ENCODE measurements at places on chromosomes 11 and 22.

- no peak for DNase-seq
Observed at GRCh38 chr11:61923166-61924063, 6.0 kb upstream of the RAB3IL1 start.

GRCh38 chr11:31986201-31986889, 104.5 kb upstream of the RCN1 start:
- no peak for DNase-seq

GRCh38 chr11:94472916-94473799, 20.5 kb downstream of the MRE11 start:
- DNase-seq, result no peak

- DNase-seq, result no peak
Observed at GRCh38 chr11:44483919-44484610, 81.4 kb upstream of the CD82 start.

GRCh38 chr11:19951558-19952115, 208.6 kb downstream of the DBX1 start:
- DNase-seq, result no peak

DNA sequence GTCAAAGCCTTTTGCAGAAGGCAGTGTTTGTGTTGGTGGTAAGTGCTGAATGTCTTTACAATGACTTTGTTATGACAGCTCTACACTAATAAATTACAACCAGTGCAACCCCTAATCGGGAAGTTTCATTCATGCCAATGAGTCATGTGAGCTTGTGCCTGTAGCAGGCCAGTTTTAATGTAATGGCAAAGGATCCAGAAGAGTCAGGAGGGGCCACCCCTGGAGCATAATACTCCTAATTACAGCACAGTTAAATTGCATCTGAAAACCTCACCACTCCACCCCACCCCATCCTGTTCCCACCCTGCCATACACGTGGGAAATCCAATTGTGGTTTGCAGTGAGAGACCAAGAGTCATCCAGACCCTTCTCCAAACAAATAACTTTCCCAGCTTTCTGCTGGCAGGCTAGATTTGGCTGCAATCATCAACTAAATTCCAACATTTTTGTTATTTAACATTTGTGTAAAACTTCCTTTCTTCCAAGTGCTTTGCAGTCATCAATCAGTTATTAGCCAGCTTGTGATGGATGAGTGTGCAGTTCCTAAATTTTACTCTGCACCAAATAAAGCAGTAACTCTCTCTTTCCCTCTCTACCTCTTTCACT, 277.3 kb upstream of the FAT3 start:
- peak; percentile 75 for DNase-seq

GRCh38 chr11:29527391-29527936, 489.4 kb downstream of the KCNA4 start:
- no peak for DNase-seq

DNA sequence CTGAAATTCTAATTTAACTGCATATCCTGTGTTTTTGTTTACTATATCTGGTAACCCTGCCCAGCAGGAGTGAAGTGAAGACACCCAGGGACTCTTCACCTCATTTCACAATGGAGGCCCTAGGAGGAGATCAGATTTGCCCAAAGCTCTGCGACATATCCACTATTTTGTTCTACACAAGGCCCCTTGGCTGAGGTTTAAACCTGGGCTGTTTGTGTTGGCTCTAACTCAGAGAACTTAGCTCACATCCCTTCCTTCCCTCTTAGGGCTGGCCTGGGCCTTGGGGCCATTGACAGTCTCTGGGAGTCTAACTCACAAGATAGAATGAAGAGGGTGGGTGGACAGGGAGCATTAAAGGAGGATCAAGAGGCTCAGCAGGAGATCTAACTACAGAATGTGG, 8.2 kb upstream of the PLA2G3 start:
- no peak for DNase-seq

DNA sequence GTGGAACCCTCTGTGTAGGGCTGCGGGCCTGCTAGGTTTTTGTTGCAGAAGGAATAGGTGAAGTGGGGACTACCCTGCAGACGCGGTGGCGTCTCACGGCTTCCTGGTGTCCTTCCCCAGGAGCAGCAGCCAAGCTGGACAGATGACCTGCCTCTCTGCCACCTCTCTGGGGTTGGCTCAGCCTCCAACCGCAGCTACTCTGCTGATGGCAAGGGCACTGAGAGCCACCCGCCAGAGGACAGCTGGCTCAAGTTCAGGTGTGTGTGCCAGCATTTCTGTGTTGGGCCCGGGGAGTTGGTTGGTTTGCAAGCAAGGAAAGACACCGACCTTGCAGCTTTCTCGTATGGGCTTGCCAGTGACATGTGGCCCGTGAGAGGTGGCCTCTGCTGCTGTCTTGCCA, 15.3 kb downstream of the TAB1 start:
- DNase-seq, result no peak

DNA sequence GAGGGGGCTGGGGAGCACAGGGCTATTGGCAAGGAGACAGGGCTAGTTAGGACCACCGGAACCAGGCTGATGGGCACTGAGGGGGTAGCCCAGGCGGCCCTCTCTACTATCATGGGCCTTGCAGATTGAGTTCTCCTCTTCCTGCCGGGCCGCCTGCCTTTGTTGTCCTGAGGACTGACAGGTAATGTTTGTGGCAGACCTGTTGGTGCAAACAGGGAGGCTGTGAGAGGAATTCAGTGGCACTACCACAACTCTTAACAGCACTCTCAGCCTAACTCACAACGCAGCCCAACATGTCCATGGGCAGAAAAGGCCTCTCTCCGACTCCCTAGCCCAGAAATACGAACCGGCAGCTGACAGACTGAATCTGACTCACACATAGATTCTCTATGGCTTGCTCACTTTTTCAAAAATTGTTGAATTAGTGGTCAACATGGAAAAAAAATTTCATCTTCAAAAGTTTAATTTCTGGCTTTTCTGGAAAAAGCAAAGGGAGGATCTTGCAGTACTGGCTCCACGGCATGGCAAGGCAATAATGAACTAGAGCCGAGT, 11.4 kb downstream of the KCNJ5 start:
- DNase-seq, result no peak

- DNase-seq, result no peak
Observed at GRCh38 chr22:33564683-33565082, 355.6 kb downstream of the LARGE1 start.

DNA sequence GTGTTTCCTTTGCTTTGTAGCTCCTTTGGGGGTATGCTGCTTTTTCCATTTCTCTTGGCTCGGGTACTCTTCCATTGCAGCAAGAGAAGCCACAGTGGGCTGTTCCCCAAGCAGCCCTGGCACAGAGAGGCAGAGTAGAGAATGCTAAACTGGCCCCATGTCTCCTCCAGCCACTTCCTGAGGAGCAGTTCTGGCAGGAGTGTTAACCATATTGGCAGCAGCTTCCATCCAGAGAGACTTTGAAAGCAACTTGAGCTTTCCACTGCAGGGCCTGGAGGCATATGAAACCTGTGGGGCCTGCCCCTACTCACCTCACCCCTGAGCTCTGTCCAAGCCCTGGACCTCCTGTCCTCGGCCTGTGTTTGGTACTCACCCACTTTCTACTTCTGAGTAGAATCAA, 61.8 kb downstream of the ALX4 start:
- no peak for DNase-seq

Measured in SHP77 treated with DMSO at 0.1 percent for 48 hours (cell line).